ENCODE measurements at places on chromosomes 3 and 15. TPM values are rescaled to one million over a fixed set of nuclear protein-coding genes. Genes with fewer than 3 reads are reported as not detected.

DNA sequence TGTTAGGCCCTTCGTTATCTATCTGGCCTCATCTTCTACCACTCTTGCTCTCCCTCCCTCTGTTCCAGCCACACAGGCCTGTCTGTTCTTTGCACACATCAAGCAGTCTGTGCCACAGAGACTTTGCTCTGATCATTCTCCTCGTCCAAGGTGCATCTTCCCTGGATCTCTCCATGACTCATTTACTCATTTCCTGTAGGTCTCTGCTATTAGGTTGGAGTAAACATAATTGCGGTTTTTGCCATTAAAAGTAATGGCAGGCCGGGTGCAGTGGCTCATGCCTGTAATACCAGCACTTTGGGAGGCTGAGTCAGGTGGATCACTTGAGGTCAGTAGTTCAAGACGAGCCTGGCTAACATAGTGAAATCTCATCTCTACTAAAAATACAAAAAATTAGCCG lies 9.5 kb upstream of the C3orf49 start:
- no peak overlapping the region for H3K27ac ChIP-seq
- no peak overlapping the region for H3K4me3 ChIP-seq
- DNase-seq, result no peak
- no peaks in the 10 kb centered on the region for H3K4me1 ChIP-seq
- no peaks in the 10 kb centered on the region for H3K27me3 ChIP-seq
- H3K36me3 ChIP-seq, result no peaks in the 10 kb centered on the region

DNA sequence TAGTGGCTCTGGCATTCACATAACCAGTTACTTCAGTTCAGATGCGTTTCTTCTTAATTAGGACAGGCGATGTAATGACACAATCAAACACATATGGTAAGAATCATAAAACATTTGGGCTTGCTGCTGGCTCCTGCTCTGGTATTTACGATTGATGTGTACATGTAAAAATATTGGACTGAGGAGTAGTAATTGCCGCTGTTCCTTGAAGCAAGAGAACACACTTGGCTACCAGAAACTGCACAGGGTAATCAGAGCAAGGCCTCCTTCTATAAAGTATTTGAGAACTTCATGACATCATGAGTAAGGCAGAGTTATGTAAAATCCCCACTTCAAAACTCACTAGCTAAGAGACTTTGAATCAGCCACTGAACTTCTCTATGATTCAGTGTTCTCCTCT lies 158.1 kb downstream of the SSR3 start:
- DNase-seq, result no peak
- no peak overlapping the region for H3K27ac ChIP-seq
- H3K4me1 ChIP-seq, result no peaks in the 10 kb centered on the region
- no peaks in the 10 kb centered on the region for H3K27me3 ChIP-seq
- H3K4me3 ChIP-seq, result no peak overlapping the region

DNA sequence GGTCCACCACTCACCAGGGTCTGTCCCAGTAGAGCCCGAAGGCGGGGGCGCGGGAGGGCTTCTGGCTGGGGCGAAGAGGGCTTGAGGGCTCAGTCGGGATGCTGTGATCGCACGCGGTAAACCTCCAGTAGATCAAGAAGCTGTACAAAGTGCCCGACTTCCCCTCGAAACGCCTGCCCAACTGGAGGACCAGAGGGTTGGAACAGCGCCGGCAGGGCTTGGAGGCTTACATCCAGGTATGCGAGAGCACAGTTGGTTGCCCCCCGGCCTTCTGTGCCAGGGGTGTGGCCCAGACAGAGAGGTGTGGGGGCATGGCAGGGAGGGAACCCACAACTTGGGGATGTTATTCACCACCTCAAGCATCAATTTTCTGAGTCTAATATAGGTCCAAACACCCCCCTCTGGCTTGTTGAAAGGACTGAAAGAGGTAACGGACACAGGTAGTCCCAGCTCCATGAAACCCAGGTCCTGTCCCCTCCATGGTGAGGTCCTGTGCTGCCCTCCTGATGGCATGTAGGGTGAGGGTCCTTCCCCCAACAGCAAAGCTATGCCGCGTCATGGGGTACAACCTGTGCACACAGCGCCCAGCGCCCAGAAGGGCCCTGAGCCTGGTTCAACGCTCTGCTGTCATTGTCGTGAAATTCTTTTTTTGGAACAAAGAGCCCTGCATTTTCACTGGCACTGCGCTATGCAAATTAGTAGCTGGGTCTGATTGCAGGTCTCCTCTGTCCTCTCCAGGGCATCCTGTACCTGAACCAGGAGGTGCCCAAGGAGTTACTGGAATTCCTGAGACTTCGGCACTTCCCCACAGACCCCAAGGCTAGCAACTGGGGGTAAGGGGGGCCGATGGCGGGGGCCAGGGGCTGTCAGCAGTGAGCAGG lies 1.2 kb downstream of the SNX22 start:
- peak overlapping the region; percentile 38 for H3K4me3 ChIP-seq
- DNase-seq, result no peak
- H3K27me3 ChIP-seq, result no peaks in the 10 kb centered on the region
- H3K36me3 ChIP-seq, result peaks cover 13% of the 10 kb centered on the region

GRCh38 chr3:193842832-193843473 lies 249.9 kb downstream of the OPA1 start:
- no peak for DNase-seq
- H3K4me3 ChIP-seq, result no peak overlapping the region
- no peaks in the 10 kb centered on the region for H3K36me3 ChIP-seq

GRCh38 chr3:169623971-169624370 lies 39.5 kb downstream of the MECOM start:
- no peak overlapping the region for H3K27ac ChIP-seq
- no peaks in the 10 kb centered on the region for H3K36me3 ChIP-seq
- DNase-seq, result no peak
- no peak overlapping the region for H3K4me3 ChIP-seq
- no peaks in the 10 kb centered on the region for H3K4me1 ChIP-seq

GRCh38 chr3:98612587-98612986 lies 19.2 kb upstream of the CPOX start:
- no peaks in the 10 kb centered on the region for H3K36me3 ChIP-seq
- no peak overlapping the region for H3K4me3 ChIP-seq
- H3K4me1 ChIP-seq, result no peaks in the 10 kb centered on the region
- DNase-seq, result no peak

DNA sequence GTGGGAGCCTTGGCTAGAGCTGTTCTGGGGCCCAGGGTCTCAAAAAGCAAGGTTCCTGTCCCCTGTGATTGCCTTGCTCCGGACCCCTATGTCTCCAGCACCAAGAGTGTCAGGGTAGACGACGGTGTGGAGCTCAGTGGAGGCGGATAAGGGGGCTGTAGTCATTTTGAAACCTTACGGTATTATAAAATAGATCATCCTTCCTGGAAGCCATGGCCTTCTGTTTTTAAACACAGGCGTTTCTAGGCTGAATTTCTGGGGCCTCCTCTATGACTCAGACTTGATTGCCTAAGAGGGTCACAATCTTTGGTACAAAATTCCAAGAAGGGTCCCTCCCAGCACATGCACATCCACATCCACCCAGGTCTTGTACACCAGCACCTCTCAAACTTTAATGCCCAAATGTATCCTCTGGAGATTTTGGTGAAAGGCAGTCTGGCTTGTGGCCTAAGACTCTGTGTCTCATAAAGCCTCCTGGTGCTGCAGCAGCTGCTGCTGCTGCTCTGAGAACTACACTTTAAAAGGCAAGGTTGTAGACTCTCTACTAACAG lies 70.5 kb upstream of the XCR1 start:
- H3K36me3 ChIP-seq, result no peaks in the 10 kb centered on the region
- peak overlapping the region; percentile 9 for H3K27ac ChIP-seq
- no peak for DNase-seq

- H3K4me1 ChIP-seq, result no peaks in the 10 kb centered on the region
- H3K27ac ChIP-seq, result no peak overlapping the region
- no peak overlapping the region for H3K4me3 ChIP-seq
Measured at GRCh38 chr3:125608419-125608818, 13.1 kb upstream of the OSBPL11 start.

DNA sequence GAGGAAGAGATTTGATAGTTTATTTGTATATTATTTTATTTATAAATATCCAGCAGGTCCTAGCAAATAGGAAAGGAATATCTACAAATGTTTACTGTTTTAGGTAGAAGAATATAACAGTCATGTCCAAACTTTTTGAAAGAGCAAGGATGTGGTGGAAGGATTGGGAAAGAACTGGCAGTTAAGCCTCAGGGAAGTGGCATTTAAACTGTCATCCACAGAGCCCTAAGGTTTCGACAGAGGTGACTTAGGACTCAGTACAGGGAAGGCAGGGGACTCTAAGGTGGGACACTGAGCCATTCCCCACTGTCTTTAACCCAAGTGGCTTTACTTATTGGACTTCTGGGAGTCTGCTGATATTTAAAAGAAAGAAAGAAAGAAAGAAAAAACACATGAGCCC lies 11.8 kb upstream of the TMEM87A start:
- no peak overlapping the region for H3K27ac ChIP-seq
- DNase-seq, result no peak
- H3K4me3 ChIP-seq, result no peak overlapping the region
- no peaks in the 10 kb centered on the region for H3K27me3 ChIP-seq

GRCh38 chr3:171508206-171508605 lies 48.0 kb upstream of the TNIK start:
- H3K36me3 ChIP-seq, result no peaks in the 10 kb centered on the region
- H3K4me1 ChIP-seq, result no peaks in the 10 kb centered on the region
- H3K4me3 ChIP-seq, result no peak overlapping the region
- no peak overlapping the region for H3K27ac ChIP-seq
- no peak for DNase-seq
- no peaks in the 10 kb centered on the region for H3K27me3 ChIP-seq

GRCh38 chr3:47482366-47482765 lies 6.6 kb upstream of the SCAP start:
- no peaks in the 10 kb centered on the region for H3K4me1 ChIP-seq
- H3K4me3 ChIP-seq, result no peak overlapping the region
- no peak overlapping the region for H3K27ac ChIP-seq
- H3K36me3 ChIP-seq, result no peaks in the 10 kb centered on the region
- no peaks in the 10 kb centered on the region for H3K27me3 ChIP-seq

- peaks cover 15% of the 10 kb centered on the region for H3K4me1 ChIP-seq
- no peak overlapping the region for H3K4me3 ChIP-seq
- no peaks in the 10 kb centered on the region for H3K36me3 ChIP-seq
- H3K27me3 ChIP-seq, result no peaks in the 10 kb centered on the region
- no peak for DNase-seq
Measured at GRCh38 chr15:39786447-39787056, 3.9 kb upstream of the FSIP1 start.

DNA sequence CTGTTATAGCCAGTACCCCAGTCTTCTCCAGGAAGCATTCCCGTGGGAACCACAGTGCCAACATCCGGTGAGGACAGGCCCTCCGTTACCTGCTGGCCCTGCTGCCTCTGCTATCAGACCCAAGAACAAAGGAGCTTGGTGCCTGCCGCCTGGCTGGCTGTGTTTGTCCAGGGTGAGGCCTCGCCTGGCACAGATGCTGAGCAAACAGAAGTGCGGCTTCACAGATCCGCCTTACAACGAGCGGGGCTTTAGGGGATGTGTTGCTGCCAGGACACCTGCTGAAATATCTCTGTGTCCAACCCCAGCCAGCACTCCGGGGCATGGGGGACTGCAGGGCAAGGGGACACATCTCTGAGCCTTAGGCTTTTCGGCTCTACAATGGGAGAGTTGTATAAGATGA lies 2.2 kb upstream of the EPHB3 start:
- H3K4me3 ChIP-seq, result no peak overlapping the region
- no peaks in the 10 kb centered on the region for H3K27me3 ChIP-seq
- H3K27ac ChIP-seq, result peak overlapping the region; percentile 26
- H3K4me1 ChIP-seq, result peaks cover 9% of the 10 kb centered on the region
- H3K36me3 ChIP-seq, result no peaks in the 10 kb centered on the region

DNA sequence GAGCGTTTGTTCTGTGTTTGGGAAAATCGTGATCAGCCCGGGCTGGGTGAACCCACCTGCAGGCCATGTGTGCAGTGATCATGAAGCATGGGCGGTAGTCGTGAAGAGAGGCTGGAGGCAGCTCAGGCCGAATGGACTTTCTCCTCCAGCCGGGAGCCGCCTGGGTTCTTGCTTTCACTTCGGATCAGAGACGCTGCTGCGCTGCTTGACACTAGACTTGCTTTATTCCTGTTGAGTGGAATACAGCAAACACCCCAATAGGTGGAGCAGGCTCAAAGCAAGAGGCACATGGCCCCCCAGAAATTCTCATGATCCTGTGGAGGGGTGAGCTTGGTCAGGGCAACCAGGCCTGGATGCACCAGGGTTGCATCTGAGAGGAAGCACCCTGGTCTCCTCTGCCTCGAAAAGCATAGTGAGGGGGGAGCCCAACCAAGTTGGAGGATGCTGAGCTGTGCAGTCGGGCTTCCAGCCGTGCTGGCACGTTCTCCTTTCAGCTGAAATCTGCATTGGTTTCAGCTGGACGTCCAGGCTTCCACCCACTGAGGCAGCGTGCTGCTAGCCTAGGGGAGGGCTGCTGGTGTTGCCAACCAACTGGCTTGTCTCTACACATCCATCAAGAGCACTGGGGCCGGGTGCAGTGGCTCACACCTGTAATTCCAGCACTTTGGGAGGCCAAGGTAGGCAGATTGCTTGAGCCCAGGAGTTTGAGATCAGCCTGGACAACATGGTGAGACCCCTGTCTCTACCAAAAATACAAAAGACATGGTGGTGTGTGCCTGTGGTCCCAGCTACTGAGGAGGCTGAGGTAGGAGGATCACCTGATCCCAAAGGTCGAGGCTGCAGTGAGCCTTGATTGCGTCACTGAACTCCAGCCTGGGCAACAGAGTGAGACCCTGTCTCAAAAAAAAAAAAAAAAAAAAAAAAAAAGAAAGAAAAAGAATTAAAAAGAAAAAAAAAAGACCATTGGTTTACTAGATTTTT lies 2.8 kb upstream of the NRROS start:
- H3K36me3 ChIP-seq, result no peaks in the 10 kb centered on the region
- H3K27me3 ChIP-seq, result no peaks in the 10 kb centered on the region
- H3K4me3 ChIP-seq, result no peak overlapping the region
- DNase-seq, result no peak

GRCh38 chr15:87623832-87624231 lies 632.7 kb downstream of the NTRK3 start:
- H3K36me3 ChIP-seq, result no peaks in the 10 kb centered on the region
- no peak overlapping the region for H3K4me3 ChIP-seq
- no peak for DNase-seq
- no peaks in the 10 kb centered on the region for H3K27me3 ChIP-seq
- no peak overlapping the region for H3K27ac ChIP-seq

Gene GPR160
- 88.9 TPM for total RNA-seq

Gene GOLGA6L4
- total RNA-seq, result 10.0 TPM

Gene ANKRD34C
- not detected for total RNA-seq

Gene SLCO2A1
- total RNA-seq, result 15.9 TPM
